ENCODE measurements at places on chromosomes 3 and 15.
A peak's percentile ranks its signal among the peaks of the same experiment; 100 is the strongest.

GRCh38 chr3:129101370-129102138 is 20.1 kb downstream of the RAB43 start:
- DNase-seq, result no peak

DNA sequence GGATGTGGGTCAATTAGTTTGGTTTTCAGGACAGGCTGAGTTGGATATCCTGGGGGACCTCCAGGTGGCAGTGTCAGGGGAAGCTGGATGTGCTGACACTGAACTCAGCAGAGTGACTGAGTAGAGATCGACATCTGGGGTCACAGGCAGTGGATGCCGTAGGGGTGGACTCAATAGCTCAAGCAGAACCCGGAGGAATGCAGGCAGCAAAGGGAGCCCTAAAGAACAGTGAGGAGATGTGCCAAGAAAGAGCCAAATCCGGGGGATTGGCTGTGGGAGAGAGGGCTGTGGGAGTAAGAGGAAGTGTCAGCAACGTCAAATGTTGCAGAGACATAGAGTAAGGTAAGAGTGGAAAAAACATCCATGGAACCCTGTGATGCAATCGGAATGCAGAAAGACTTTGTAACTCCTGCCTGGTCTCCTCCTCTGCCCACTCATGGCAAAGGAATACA is 11.6 kb downstream of the CCR5AS start:
- no peak for DNase-seq

DNA sequence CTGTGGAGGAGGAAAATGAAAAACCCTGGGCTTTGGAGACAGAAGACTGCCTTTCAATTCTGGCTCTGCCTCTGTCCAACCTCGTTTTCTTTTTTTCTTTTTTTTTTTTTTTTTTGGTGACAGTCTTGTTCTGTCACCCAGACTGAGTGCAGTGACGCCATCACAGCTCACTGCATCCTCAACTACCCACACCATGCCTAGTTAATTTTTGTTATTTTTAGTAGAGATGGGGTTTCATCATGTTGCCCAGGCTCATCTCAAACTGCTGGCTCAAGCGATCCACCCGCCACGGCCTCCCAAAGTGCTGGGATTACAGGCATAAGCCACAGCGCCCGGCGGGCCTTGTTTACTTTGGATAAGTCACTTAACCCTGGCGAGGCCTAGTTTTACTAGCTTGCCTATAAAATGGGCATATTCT is 66.3 kb upstream of the SLC25A26 start:
- DNase-seq, result no peak

DNA sequence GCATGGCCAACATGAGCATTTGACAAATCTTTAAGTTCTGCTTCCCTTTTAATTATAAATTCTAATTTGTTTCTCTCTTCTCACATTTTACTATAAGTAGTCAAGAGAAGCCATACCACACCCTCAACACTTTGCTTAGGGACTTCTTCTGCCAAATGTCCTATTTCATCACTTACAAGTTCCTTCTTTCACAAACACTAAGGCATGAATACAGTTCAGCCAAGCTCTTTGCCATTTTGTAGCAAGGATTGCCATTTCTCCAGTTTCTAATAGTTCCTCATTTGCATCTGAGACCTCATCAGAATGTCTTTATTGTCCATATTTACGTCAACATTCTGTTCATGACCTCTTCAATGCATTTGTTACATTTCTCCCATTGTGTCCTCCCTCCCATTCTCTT is 29.4 kb downstream of the SLC22A14 start:
- DNase-seq, result no peak

- no peak for DNase-seq
These were observed 560.4 kb upstream of the DPPA4 start for GRCh38 chr3:109897734-109898133.

- no peak for DNase-seq
These were observed 30.2 kb upstream of the LHFPL4 start for GRCh38 chr3:9583792-9584191.

GRCh38 chr3:142975316-142975995 is 12.0 kb upstream of the PAQR9 start:
- DNase-seq, result no peak

GRCh38 chr3:106277731-106278130 is 408.9 kb upstream of the CBLB start:
- no peak for DNase-seq

DNA sequence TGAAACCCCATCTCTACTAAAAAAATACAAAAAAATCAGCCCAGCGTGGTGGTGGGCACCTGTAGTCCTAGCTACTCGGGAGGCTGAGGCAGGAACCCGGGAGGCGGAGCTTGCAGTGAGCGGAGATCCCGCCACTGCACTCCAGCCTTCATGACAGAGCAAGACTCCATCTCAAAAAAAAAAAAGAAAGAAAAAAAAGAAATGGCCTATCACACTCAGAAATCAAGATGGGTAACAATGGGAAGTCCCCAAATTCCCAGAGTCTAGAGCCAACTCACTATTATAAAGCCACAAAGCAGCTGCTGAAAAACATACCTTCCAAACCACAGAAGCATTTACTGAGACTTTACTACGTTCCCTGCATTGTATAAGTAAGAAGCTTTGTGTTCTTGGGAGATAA is 7.5 kb downstream of the HDGFL3 start:
- DNase-seq, result no peak

GRCh38 chr3:189490749-189491148 is 140.4 kb upstream of the TP63 start:
- no peak for DNase-seq

- DNase-seq, result no peak
These were observed 36.9 kb upstream of the ZNF280D start for GRCh38 chr15:56770173-56770572.

DNA sequence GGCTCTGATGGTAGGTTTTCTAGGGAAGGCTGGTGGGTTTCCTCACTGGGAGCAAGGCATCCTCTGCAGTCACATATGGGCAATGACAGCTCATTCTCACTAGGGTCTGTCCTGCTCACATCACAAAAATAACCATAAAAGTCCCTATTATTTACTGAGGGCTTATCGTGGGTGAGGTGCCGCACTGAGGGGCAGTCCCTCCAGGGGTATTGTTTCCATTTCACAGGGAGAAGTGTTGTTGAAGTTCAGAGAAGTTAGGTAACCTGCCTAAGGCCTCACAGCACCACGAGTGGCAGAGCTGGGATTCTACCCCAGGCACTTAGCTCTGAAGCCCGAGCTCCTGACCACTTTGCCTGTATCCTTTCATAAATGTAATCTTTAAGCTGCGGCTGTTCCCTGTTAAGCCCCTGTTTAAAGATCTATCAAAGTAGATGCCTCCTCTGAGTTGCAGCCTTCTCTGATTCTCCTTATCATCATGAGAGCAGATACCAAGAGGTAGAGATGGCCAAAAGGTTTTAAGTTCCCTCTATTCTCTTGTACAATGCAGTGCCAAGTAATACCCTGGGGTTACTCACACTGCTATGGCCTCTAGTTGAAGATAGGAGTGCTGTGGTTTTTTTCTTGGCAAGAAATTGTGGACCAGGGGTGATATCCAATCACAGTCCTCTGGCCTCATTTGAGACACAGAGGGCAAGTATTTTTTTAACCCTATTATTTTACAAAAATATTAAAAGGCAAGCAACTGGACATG is 107.0 kb downstream of the RPLP1 start:
- DNase-seq, result no peak

DNA sequence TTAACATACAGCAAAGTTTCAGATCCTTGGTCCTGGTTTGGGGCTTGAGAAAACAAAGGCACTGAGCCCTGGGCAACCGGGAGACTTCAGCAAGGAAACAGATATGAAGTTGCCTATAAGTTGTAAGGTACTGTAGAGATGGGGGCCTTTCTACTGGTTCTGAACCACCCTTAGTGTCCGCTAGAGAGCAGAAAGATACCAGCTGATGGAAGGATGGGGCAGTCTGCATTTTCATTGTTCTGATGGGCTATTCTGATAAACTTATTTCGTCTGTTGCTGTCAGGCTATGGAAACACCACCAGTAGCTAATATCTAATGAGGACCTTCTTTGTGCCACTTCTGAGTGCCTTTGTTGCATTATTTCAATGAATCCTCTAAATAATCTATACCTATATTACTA is 38.7 kb downstream of the FGD5 start:
- DNase-seq, result no peak

DNA sequence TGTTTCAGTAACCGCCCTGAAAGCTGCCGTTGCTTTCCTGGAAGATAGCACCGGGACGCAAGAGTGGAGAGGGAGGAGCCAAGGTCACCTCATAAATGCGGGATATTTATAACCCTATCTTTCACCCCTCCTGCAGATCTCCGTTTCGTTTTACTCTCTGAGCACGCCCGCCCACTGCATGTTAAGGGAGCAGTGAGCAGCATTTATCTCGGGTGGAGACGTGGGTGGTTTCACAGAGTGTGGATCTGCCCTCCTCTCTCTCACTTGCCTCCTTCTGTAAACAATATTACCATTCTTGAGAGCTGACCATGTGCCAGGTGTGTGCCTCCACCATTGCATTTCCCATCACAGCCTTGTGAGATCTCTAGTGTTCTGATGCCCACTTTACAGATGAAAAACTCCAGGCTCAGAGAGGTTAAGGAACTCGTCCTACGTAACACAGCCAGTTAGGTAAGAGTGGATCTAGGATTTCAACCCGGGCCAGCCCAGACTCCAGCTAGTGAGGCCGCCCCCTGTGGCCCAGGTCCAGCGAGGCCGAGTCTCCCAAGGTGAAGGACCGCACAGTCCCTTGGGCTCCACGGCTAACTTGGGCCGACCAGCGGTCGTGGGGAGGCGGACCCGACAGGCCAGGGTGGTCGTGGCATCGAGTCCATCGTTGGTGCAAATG is 16.9 kb upstream of the SEMA4B start:
- peak; percentile 78 for DNase-seq

DNA sequence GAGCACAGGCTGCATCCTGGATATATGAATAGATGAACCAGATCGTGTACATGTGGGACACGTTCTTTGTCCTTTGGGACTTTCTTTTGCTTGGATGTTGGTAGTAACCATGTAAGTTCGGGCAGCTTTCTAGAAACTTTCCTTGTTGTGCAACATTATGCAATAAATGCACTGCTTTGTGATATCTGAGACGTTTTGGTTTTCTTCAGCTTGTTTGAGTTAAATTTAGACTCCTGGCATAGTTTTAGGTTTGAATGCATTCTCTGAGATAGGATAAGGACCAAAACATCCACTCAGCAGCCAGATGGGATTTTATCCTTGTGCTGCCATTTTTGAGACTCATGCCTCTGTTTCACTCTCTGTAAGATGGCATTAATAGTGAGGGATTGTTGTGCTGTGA is 158.9 kb downstream of the IGF1R start:
- no peak for DNase-seq

- DNase-seq, result no peak
These were observed 92.7 kb upstream of the TMC3 start for GRCh38 chr15:81466741-81467140.

GRCh38 chr3:128283421-128283820 is 130.1 kb downstream of the EEFSEC start:
- DNase-seq, result no peak

- DNase-seq, result no peak
These were observed 29.6 kb downstream of the SH3GL3 start for GRCh38 chr15:83476708-83477107.

DNA sequence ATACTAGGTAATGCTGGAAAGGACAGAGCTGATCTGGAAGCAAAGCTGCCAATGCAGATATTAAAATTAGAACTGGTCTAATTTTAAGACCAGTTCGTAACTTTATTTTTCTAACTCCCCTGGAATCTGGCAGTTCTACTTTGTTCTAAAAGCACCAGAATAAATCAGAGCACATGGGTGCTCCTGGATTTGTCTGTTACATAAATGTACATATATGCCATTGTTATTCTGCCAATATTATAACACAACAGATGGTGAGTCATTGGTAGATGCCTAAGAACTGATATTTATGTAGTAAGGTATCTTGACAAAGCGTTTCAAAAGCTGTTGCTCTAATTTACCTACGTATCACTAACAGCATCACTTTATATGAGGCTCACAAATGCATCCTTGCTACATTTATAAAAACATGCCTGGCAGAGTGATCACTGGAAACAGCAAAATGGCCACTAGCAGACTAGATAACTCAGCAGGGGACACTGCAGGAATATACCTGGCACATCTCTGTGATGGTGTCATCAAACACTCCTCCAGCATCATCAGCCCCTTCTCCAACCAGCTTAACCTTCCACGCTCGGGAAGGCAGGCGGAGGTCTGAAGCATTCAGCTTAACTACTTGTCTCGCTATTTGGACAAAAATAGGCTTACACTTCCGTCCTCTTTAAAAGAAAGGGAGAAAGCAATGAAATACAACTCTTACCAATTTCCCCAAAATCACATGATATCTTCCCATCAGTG is 26.2 kb downstream of the FBXL22 start:
- no peak for DNase-seq

DNA sequence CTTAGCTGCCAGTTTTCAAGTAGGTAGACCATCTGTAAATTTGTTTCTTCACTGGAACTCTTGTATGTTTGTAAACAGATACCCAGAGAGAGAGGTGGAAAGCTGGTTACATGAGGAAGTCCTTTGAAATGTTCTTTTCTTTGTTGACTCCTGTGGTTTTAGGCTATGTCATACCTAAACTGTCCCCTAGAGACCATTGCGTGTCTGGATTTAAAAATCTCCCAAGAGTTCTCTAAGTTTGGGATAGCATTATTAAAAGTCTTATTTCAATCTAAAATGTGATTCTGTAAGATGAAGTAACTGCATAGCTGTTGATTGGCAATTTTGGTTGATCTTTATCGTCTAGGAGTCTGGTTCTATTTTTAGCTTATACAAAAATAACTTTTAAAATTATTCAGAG is 127.2 kb downstream of the GHSR start:
- DNase-seq, result peak; percentile 41

DNA sequence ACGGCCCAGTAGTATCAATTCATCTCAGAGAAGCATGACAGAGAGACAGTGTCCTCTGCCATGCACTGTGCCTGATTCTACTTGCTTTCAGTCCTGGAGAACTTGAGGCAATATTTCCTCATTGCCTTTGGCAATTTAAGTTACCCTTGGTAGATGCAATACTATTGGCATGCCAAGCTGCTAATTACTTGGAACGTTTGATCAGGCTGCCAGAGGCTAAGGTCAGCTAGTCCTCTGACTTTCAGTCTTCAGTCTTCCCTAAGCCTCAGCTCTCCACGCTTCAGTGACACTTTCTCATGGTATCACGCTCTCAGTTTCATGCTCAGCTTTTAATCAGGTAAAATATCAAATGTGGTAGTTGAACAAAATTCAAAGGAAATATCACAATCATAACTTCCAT is 13.1 kb upstream of the OSBPL11 start:
- DNase-seq, result no peak

- DNase-seq, result no peak
These were observed 37.9 kb downstream of the DPH6 start for GRCh38 chr15:35507932-35508638.

GRCh38 chr15:62250186-62250585 is 85.1 kb upstream of the C2CD4B start:
- DNase-seq, result no peak
